AG04450 (cell line): ENCODE measurements at places on chromosomes 11 and 22.
A peak's percentile ranks its signal among the peaks of the same experiment; 100 is the strongest.

DNA sequence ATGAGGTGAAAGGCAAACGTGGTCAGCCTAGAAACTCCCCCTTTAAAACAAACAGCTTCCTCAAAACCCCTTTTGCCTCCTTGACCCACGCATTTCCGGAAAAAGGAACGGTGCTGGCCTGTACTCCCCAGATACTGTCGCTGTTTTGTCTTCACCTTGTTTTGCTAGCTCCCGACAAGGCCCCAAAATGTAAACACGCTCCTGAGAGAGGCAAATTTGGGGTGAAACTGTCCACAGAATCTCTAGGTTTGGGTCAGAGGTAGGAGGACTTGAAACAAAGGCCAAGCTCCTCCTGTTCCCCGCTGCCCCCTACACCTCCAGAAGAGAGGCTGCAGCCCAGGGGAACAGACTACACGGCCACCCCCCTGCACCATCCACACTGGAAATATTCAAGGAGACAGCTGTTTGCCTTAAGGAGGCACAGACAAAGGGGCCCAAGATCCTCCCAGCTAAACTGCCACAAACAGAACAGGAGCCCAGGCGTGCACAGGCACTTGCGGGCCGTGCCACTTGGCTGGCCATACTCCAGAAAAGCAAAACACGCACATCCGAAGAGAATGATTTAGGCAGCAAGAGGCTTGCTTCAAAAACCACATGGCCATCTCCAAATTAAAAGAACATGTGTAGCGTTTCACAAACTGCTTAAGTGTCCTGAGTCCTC, 160.5 kb upstream of the GRK3 start:
- no peak for DNase-seq

DNA sequence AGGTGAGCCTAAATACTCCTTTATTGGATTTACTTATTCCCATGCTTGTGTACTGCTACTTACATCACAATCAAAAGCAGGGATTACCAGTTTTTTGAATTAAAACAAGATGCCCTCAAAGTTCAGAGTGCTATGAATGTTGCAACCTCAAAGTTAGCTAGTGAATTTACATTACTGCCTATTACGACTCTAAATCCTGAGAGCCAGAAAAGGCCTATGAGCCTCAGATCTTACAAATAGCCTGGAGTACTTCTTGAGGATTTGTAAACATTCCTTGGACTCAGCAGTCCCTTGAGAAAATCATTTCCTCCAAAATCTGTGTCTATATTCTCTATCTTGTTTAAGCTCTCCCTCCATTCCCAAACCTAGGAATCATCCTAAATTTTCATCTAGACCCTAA, 25.5 kb downstream of the CHORDC1 start:
- no peak for DNase-seq

GRCh38 chr11:32960553-32961164, 55.0 kb upstream of the DEPDC7 start:
- peak; percentile 27 for DNase-seq

DNA sequence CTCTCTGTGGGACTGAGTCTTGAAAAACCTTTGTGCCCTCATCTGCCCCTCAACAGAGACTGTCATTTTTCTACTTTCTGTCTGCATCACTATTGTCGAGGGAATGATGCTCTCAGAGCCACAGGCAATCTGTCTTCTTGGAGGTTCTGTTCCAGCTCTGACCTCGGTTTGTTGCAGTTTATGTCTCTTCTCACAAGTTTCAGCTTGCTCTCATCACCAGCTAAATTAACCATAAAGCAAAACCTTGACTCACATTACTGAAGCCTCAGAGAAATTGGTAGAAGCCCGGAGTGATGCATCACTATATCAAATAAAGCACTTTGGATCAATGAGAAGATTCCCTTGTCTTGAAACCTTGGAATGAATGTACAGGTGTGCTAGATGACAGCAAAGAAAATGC, 60.6 kb upstream of the BLID start:
- no peak for DNase-seq

DNA sequence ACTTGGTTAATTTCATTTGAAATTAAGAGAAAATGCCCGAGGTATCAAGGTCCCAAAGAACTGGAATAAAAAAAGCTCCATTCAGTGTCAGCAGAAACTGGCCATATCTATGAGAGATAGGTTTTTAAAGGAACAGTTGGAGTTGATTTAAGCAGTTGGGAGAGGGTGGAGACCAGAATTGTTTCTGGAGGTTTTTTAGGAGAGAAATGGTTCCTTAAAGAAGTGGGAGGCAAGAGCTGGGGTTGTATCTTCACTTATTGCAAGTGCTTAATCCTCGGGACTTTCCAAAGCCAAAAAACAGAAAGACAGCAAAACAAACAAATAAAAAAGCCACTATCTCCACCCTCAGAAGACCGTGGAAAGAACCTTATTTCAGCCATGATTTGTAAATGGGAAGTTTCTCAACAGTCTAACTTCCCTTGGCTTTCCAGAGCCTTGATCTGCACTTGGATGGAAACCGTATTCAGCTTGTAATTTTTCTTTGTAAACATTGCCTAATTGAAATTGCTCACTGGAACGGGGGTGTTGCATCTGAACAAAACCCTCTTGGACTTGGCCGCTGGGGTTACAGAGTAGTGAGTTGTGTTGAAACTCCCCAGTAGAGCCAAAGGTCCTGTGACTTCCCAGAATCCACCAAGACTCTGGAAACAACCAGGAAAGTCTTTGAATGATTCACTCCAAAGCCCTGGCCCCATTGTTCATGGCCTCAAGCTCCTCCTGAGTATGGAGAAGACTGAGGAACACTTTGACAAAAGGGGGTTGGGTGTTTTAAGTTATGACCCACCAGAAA, 115.6 kb downstream of the SLC1A2 start:
- no peak for DNase-seq

DNA sequence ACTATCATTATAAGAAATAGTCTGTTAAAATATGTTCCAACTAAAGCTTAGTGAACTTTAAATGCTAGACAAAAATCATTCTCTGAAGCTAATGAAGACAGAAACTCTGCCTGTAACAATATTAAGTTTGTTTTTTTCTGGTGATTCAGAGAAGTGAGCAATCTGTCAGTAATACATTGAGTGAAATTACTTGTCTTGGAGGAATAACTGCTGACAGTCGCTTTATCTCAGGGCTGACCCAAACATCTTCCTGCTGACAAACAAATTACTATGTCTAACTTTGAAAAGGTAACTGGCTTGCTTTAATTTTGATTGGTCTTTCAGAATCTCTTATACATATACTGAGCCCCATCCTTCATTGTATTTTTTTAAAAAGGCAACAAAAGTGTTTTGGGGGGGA, 264.5 kb downstream of the SOX6 start:
- no peak for DNase-seq

DNA sequence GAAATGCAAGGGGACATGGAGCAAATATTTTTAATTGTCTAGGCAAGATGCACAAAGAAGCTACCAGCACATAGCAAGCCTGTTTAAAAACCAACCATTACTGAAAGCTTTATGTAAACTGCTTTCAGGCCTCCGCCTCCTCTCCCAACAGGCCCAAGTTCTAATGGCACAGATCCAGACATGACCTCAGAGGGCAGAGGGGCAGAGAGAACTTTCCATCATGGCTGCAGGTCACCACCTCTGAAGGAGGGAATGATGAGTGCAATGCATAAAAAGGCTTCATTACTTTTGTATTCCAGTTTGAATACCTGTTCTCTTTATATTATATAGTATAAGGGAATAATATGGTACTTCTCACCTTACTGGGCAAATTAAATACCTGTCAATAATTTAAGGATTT, 15.2 kb downstream of the DDX17 start:
- DNase-seq, result peak; percentile 54

GRCh38 chr11:70548976-70549375, 150.6 kb downstream of the CTTN start:
- DNase-seq, result no peak

DNA sequence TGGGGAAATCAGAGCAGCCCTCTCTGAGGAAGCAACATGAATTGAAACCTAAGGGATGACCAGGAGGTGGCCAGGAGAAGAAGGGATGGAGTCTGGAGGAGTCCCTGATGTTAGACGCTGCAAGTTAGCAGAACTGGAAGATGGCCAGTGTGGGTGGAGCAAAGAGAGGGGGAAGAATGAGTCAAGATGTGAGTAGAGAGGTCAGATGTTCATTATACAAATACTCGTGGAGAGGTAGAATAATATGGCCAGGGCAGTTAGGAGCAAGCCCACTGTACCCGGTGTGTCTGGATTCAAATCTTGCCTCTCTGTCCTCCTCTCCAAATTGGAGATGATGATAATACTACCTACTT, 242.0 kb downstream of the TENM4 start:
- DNase-seq, result peak; percentile 16

GRCh38 chr11:60872961-60873524, 5.7 kb downstream of the ZP1 start:
- DNase-seq, result peak; percentile 39

- no peak for DNase-seq
Measured at GRCh38 chr11:99952816-99953215, 734.3 kb upstream of the ARHGAP42 start.

GRCh38 chr22:48693377-48694135, 1134.1 kb downstream of the BRD1 start:
- no peak for DNase-seq

DNA sequence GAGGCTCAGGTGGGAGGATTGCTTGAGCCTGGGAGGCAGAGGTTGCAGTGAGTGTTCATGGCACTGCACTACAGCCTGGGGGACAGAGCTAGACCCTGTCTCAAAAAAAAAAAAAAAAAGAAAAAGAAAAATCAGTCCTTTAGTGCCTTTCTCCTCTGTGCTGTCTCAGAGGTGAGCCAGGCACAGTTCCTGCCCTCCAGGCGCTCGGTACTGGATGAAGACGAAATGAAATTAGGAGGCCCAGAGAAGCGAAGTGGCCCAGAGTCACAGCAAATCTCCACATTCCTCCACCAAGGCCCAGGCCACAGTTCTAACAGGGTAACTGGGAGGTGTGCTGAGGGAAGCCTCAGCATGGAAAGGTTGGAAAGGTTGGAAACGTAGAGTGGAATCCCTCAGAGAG, 4.9 kb downstream of the PLEKHB1 start:
- DNase-seq, result no peak

GRCh38 chr11:27496461-27496860, 10.1 kb downstream of the LIN7C start:
- no peak for DNase-seq

GRCh38 chr11:133955081-133955891, 1.5 kb downstream of the IGSF9B start:
- no peak for DNase-seq

- peak; percentile 77 for DNase-seq
Measured at GRCh38 chr11:75014129-75014528, 25.4 kb downstream of the NEU3 start.

- no peak for DNase-seq
Measured at GRCh38 chr11:29008481-29008880, 900.3 kb downstream of the METTL15 start.

DNA sequence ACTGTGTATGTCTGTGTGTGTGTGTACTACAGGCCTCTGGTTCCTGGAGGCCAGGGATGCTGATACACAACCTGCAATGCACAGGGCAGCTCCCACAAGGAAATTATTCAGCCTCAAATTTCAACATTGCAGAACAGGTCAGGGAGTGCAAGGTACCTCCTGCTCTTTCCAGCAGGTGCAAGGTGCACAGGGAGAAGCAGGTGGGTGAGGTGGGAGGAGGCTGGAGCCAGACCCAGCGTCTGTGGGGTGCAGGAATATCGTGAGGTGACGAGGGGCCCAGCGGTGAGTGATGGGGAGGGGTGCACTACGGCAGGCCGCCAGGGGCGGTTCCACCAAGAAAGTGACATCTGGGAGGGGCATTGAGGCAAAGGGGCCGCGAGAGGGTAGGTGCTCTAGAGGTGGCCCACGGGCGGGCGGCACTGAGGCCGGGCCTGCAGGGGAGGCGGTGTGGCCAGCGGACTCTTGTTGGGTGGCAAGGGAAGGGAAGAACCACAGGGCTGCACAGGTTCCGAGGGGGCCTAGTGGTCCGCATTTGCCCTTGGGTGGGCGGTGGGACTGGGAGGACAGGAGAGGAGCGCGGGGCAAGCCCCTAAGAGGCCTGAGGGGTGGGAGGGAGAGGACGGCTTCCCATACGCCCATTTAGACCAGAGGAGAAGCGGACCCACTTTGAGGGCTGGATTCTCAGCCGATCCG, 21.6 kb downstream of the DGCR6L start:
- no peak for DNase-seq

GRCh38 chr22:50268655-50269113, 1.5 kb downstream of the MAPK11 start:
- no peak for DNase-seq

- DNase-seq, result no peak
Measured at GRCh38 chr11:129798212-129798611, 17.4 kb upstream of the TMEM45B start.

DNA sequence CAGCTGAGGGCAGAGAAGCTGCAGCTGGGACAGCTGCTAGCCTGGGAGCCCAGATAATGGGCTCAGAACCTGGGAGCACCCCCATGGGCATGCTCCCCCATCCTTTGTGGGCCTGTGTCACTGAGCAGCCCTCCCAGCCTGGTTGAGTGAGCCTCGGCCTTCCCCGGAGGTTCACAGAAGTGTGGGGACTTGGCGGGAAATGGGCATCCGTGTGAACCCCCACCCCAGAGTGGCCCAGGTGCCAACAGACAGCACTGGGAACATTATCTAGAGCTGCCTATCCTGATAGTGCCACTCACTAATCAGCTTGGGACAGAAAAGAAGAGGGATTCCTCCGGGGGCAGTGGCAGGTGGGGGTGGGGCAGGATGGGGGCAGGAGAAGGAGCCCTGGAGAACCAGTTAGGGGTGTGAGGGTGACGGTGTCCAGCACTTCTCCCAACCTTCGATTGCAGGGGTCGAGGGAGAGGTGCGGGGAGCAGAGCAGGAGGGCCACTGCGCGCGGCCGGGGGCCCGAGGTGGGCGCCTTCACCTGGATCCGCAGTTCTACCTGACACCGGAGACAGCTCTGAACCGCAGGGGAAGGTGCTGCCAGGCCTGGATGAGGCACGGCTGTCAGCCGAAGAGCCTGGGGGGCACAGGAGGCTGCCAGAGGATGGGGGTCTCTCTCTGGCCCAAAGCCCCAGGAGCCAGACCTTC, 33.1 kb downstream of the FLRT1 start:
- DNase-seq, result no peak

GRCh38 chr11:46413760-46414465, 22.3 kb upstream of the CHRM4 start:
- DNase-seq, result no peak

- DNase-seq, result no peak
Measured at GRCh38 chr22:36998620-36999351, 20.5 kb downstream of the TST start.

GRCh38 chr22:23110190-23110921, 31.4 kb downstream of the RSPH14 start:
- DNase-seq, result no peak

DNA sequence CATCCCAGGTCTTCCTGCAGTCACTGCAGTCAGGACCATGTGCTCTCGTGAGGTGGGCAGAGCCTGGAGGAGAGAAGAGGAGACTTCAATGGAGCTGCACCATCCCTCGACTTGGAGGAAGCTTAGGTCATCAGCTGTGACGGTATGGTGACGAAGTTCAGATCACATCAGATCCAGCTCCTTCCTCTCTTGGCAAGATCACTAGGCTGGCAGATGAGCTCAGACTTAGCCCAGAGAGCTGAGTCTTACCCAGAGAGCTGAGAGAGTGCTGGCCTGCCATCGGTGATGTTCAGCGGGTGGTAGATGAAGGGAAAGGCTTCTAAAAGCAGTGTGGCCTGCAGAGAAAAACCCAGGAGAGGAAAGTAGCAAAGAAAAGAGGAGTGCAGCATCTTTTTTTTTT, 1.8 kb upstream of the SLC15A3 start:
- no peak for DNase-seq
